HFFc6 (cell line): ENCODE measurements at places on chromosomes 3 and 15.

GRCh38 chr3:108312656-108313055, 16.3 kb downstream of the HHLA2 start:
- no peak for DNase-seq

DNA sequence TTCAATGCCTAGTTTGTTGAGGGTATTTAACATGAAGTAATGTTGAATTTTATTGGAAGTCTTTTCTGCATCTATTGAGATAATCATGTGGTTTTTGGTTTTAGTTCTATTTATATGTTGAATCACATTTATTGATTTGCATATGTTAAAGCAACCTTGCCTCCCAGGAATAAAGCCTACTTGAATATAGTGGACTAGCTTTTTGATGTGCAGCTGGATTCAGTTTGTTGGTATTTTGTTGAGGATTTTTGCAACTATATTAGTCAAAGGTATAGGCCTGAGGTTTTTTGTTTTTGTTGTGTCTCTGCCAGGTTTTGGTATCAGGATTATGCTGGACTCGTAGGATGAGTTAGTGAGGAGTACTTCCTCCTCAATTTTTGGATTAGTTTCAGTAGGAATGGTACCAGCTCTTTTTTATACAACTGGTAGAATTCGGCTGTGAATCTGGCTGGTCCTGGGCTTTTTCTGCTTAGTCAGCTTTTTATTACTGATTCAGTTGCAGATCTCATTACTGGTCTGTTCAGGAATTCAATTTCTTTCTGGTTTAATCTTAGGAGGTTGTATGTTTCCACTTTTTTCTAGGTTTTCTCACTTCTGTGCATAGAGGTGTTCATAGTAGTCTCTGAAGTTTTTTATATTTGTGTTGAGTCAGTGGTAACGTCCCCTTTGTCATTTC, 209.8 kb upstream of the RBMS3 start:
- DNase-seq, result no peak

DNA sequence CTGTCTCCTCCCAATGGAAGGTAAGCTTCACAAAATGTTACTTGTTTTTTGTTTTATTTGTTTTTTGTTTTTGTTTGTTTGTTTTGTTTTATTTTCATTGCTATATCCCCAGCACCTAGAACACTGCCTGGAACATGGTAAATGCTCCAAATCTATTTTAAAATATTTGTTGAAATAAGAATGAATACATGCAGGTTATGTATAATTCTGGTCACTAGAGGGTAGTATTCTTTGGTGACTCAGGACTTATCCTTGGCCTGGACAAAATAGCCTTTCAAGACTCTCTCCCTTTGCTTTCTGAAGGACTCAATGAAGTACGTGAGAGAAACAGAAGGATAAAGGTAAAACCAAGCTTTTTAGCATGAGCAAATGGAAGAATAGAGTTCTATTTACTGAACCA, 46.9 kb upstream of the PPP2R3A start:
- DNase-seq, result peak; percentile 51

GRCh38 chr15:73570355-73571032, 62.7 kb downstream of the NPTN start:
- no peak for DNase-seq

GRCh38 chr3:42192334-42193200, 73.4 kb downstream of the CCK start:
- DNase-seq, result peak; percentile 40

DNA sequence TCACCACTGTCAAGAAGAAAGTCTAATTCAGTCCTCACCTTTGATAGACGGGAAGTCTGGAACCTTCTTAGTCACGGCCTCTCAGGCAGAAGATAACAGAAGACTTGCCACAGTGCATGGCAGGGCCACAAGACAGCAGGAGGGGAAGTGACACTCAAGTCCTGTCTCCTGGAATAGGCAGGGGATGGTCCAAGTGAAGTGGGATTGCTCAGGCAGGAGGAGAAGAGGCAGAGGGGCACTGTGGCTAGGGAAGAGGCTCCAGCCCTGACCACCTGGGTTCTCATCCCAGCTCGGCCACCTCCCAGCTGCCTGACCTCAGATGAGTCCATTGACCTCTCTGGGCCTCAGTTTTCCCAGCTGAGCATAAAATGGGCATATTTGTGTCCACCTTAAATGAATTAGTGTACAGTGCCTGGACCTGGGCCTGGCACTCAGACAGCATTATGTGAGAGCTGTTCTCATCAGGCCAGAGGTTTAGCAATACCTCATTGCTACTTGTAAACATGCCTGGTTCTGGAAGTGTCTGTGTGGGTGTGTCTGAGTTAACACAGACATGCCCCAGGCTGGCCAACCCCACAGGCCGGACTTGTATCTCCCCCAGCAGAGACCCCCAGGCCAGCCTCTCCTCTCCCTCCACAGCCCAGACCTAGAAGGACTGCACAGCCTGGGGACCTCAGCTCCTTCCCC, 11.5 kb upstream of the PCSK6 start:
- no peak for DNase-seq

DNA sequence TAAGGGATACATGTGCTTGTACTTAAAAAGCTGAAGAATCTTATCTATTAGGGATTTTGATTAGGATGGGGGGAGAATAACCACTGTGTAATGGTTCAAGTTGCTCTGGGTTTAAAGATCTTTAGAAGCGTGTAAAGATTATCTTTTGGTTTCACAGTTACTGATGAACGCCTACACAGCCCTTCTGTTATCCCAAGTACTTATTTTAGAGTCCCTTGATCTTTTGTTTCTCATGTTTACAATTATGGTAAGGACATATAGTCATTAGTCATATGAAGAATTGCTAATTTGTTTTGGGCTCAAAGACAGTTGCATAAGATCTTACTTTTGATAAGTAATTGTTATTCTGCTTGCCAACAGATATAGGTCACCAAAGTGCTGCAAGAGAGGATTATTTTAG, 160.1 kb downstream of the PLCL2 start:
- no peak for DNase-seq

GRCh38 chr15:54576298-54576935, 598.2 kb downstream of the UNC13C start:
- DNase-seq, result no peak

DNA sequence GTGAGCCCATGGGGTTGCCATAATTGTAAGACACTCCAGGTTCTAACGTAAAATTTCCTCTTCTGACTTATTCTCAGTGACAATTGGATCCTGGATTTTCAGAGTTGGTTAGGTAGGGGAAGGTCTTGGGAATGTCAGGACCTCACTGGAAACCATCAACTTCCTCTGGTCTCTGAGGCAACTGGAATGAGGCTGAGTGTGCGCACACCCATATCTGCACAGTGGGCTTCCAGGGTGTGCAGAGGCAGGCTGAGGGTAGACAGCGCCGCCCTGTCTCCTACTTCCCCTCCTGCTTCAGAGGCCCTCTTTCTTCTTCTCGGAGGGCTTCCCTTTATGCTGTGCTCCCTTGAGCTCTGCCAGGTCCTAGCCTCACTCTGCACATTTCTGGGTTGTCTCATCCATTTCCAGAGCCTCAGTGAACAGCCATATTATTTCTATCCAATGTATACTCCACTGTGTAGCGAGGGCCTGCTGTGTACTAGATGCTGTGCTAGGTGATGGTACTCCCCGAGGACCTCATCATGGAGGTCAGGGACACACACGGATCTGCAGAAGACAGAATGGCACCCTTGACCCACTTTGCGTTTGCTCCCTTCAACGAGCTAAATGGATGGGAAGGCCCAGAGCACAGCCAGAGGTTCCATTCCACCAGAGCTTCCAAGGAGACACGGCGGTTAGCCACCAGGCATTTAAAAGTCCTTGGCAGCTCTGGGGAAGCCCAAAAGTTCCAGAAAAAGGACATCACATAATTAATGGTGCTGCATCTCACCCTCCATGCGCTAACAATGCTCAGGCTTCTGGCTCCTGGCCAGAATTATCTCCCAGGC, 18.3 kb downstream of the ACAA1 start:
- DNase-seq, result no peak

- DNase-seq, result no peak
These were observed 58.8 kb upstream of the TRPM1 start for GRCh38 chr15:31160297-31160696.

DNA sequence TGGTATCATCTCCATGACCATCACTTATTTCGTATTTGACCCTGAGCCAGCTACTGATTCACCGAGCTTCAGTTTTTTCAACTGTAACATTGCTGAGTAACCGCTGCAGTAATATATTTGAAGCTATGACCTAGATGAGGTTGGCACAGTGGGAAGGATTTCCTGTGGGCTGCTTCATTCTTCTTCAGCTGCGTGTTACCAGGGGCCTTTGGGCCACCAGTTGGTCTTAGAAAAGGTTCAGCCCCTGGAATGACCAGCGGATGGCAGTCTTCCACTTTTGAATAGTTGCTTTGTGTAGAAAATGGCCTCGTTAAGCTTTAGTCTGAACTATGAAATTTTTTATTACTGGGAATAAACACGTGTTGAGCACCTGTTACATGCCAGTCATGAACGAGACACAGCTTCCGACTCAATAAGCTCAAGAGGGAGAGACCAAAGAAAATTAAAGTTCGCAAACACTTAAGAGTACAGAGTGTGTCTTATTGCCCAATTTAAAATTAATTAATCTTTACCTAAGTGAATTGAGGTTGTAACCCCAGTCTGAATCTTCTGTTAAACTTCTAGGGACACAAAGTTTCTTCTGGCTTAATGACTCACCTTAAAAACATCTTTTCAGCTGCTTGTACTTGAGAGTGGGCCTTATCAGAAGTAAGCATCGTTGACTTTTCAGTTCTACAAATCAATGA, 57.6 kb upstream of the NR2E3 start:
- peak; percentile 98 for DNase-seq

DNA sequence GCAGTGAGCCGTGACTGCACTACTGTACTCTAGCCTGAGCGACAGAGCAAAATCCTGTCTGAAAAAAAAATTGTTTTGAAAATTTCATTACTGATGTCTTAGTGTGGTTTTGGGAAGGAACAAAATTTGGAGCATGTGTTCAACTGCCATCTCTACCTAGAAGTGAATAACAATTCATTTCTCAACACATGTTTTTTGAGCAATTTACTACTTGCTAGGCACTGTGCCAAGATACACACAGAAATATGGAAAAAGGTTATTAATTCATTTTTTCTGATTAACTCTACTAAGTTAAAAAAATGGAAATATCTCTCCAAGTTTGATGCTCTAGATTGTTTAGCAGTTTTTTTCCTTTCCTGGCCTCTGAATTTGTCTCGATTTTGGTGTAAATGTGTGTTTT, 5.2 kb upstream of the TCF12 start:
- no peak for DNase-seq

DNA sequence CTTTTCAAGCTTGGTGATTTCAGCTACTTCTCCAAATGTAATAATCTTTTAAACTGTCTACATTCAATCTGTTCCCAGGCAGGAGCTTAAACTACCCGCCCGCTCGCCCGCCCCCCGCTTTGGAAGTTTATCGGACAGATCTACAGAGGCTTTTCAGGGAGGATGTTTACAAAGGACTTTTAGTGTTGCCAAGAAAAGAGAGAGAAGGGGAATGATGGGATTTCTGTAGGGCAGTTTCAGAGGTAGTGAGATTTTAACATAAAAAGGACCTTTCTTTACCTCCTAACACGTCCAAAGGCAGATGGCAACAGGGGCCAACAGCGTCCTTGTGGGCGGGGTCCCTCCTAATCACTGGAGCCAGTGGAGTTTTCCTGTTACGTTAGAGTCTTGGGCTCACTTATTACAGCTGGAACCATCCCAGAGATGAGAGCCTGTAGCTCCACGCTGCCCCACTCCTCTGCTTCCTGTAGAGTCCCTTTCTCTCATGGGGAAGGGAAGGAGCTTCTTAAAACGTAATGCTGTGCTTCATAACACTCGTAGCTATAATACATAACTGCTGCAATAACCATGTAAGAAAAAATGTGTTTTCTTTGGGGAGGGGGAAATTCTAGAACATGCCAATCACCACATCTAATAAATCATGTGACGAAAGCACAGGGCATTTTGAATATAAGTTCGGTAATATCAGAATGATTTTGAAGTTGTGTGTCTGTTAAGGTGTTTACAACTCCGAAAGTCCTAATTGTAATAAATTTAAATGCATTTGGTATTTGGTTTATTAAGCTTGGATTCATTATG, 30.9 kb downstream of the HES1 start:
- no peak for DNase-seq

GRCh38 chr3:174101244-174101643, 703.7 kb downstream of the NLGN1 start:
- peak; percentile 56 for DNase-seq

DNA sequence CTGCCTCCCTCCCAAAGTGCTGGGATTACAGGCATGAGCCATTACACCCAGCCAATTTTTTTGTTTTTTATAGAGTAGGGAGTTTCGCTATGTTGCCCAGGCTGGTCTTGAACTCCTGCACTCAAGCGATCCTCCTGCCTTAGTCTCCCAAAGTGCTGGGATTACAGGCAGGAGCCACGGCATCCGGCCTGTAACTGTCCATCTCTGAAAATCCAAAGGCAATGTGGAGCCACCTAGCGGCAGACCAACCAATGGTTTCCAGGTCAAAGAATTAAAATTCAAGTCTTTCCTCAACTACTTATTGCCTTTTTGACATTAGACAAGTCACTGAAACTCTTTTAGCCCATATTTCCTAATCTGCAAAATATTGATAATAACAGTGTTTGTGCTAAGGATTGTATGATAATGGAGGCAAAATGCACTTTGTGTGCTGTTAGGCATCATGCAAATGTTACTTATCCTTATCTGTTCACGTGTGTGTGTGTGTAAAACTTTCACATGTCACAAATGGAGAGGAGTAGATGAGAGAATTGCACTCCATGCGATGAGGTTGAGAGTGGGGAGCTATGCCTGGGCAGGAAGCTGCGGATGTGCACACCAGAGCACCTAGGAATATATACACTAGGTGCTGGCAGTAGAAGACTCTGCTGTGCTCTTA, 48.7 kb downstream of the COL8A1 start:
- peak; percentile 50 for DNase-seq

DNA sequence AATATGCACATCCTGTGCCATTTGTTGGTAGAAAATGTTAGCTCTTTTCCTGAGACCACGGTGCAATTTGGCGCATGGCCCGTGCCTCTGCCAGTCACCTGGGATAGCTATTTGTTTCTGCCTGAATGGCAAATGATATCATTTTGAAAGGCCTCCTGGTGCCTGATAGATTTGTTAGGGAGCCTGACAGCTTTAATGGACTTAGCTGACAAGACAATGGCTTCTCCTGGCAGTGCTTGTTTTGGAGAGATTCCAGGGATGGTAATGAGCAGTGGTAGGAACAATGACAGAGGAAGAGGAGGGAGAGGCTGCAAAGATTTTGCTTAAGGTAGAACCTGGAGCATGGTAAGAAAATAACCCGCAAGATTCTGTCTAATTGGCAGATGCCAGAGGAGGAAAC, 268.5 kb downstream of the CLSTN2 start:
- no peak for DNase-seq

- DNase-seq, result no peak
These were observed 100.7 kb downstream of the CACNA2D3 start for GRCh38 chr3:54223063-54223462.

- DNase-seq, result no peak
These were observed 30.2 kb upstream of the ADAMTS9 start for GRCh38 chr3:64717872-64718613.

GRCh38 chr15:99454941-99455788, 110.6 kb upstream of the MEF2A start:
- DNase-seq, result peak; percentile 90
